Left lobe of liver (tissue), 2 donors: ENCODE measurements at places on chromosomes 1 and 21. TPM values are rescaled to one million over a fixed set of nuclear protein-coding genes. Genes with fewer than 3 reads are reported as not detected.

- no peak for DNase-seq
These were observed 8.3 kb upstream of the TRABD2B start for GRCh38 chr1:48005253-48006117.

GRCh38 chr21:42316891-42317290, 1.7 kb upstream of the TFF3 start:
- no peak for DNase-seq

- no peak for DNase-seq
These were observed 12.1 kb downstream of the LGR6 start for GRCh38 chr1:202205523-202206190.

UCK2 gene
- 8.1 TPM for total RNA-seq

DNA sequence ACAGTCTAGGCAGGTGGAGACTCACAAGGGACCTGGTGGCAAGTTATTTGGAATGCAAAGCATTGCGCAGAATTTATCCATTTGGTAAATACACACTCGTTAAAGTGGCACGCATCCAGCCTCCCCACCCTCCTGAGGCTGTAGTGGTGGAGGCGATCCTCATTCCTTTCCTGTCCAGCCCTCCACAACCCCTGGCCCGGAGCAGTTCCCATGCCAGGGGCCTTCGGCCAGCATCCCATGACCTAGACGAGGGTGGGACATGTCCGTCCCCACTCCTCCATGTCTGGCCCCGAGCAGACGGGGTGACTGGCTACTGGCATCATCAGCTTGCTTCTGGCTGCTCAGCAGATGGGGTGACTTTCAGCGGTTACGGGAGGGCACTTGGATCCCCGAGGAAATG, 281.5 kb upstream of the VAMP3 start:
- no peak for DNase-seq
